Muscle of leg (tissue), 16 donors: ENCODE measurements at places on chromosomes 2 and 18. TPM values are rescaled to one million over a fixed set of nuclear protein-coding genes. Genes with fewer than 3 reads are reported as not detected.

SCYGR4 gene
- total RNA-seq, result not detected

SLC4A5 gene
- total RNA-seq, result 2.2 TPM

SYT4 gene
- total RNA-seq, result 0.13 TPM

GRCh38 chr18:58207520-58208152, 163.6 kb downstream of the NEDD4L start:
- DNase-seq, result no peak

ASB18 gene
- total RNA-seq, result 4.7 TPM

DNA sequence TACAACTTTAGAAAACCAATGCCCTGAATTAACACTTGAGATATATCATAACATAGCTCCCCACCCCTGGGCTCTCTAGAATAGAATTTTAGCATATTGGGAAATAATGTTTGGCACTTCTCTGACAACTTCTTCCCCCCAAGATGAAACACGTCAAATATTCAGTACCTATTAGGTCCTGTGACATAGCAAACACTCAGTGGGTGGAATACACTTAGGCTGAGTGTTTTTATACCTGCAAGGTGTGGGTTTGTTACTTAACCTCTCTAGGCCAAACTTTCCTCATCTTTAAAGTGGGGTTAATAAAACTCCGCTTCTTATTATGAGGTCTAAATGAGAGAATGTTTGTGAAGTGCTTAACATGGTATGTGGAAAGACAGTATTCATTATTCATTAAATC, 56.1 kb downstream of the LAMA3 start:
- DNase-seq, result no peak
